H7 (cell line): ENCODE measurements at places on chromosomes 3 and 15. TPM values are rescaled to one million over a fixed set of nuclear protein-coding genes. Genes with fewer than 3 reads are reported as not detected.

The RPL29 gene
- 1,001 and 1,107 TPM in 2 replicates for total RNA-seq

The NR1D2 gene
- total RNA-seq: 9.5 and 13.3 TPM in 2 replicates

The ARGFX gene
- not detected in 2 replicates for total RNA-seq

DNA sequence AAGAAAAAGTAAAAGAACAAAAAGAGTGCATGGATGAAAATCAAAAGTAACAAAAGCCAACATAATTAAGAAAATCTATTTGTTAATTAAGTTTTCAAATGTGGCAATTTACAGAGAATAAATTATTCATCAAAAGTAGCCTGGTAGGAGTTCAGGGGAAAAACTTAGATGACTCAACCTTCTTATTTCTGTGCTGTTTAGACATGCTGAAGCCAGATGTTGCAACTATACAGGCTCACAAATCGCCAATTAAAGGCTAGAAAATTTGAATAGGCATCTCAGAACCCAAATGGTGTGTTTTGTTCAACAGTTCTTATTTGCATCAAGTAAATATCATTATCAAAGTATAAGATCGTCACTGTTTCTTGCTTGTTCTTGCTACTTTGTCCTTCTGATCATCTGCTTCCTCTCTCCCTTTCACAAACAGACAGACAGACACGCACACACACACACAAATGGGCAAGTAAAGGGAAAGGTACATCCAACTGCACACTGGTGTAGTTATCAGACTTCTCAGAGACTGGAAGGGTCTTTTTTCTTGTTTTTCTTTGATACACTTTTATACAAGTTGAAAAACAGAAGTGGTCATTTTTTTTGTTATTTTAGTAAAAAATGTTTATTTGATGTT, 572.2 kb downstream of the MECOM start:
- DNase-seq: no peak

- DNase-seq: peak; percentile 18
Measured at GRCh38 chr3:17233398-17233800, 348.6 kb downstream of the PLCL2 start.

The ABI3BP gene
- 0.03 TPM in 1 of 2 replicates, not detected in the other for total RNA-seq

- no peak for DNase-seq
Measured at GRCh38 chr15:65423976-65424679, 1.4 kb upstream of the IGDCC4 start.

The ROPN1B gene
- 0.41 TPM in 1 of 2 replicates, not detected in the other for total RNA-seq

The NCEH1 gene
- total RNA-seq: 2.7 and 3.9 TPM in 2 replicates

The IFT122 gene
- 15.0 and 22.0 TPM in 2 replicates for total RNA-seq

The TTLL13 gene
- total RNA-seq: 0.07 and 0.14 TPM in 2 replicates

The GHSR gene
- total RNA-seq: not detected in 2 replicates

The P2RY14 gene
- total RNA-seq: not detected in 2 replicates

The ZNF148 gene
- 9.7 and 14.3 TPM in 2 replicates for total RNA-seq

DNA sequence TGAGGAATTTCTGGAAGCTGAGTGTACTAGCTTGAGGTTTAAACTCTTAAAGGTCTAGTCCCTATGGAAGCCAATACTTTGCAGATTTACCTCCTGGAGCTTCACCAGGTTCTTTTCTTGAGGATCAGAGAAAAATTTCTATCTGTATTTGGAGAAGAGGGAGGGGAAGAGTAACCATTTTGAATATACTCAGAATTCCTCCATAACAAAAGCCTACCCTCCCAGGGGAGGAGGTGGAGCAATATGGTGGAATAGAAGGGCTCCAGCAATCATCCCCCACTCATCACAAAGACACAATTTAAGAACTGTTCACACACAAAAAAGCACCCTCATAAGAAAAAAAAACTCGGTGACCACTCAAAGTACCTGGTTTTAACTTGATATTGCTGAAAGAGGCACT, 36.0 kb upstream of the PEX5L start:
- peak; percentile 26 for DNase-seq

DNA sequence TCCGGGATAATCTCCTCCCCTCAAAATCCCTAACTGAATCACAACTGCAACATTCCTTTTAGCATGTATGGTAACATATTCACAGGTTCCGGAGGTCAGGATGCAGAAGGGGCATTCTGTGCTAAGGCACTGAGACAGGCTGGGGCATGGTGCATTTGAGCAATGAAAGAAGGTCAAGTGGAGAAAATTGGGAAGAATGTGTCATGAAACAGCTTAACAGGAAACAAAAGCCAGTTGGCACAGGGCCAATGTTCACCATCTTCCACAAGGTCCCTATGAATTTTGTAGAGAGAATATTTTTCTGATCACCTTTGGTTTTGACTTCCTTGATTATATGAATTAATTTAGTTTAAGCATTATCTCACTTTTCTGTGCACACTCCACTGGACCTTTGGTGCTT, 587.7 kb upstream of the NR2F2 start:
- DNase-seq: no peak

GRCh38 chr3:42123012-42123581, 31.9 kb downstream of the TRAK1 start:
- DNase-seq: no peak

DNA sequence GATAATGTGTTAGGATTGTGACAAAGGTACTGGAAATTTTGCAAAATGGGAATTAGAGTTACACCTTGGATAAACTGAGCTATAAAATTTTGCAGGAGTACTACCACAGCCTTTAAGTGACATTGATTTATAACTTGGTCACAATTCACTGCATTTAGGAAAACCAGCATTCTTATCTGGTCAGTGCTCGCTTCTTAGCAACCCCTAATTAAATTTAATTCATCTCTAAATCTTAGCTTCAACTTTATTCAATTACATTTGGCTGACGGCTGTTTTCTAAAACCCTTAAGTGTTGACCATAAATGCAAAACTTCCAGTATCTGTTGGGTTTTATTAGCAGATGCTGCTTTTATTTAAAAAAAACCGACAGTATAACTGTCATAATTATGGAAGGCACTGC, 31.3 kb downstream of the TFRC start:
- DNase-seq: no peak

- DNase-seq: no peak
Measured at GRCh38 chr3:67192466-67192865, 194.4 kb downstream of the KBTBD8 start.

DNA sequence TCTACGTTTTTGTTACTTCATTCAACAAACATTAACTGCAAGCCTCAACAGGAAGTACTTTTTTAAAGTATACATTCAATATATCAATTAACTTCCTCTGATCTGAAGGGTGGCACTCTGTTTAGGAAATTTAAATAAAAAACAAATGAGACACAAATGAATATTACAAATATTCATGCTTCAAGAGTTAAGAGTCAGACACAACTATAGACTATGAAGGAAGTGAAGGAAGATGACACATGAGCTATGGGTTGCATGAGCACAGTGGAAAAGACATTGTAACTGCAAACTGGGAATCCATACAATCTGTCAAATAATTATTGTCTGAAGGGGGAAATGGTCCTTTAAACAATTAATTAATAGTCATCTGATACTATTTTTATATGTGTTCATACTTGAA, 26.8 kb upstream of the ALCAM start:
- DNase-seq: no peak

DNA sequence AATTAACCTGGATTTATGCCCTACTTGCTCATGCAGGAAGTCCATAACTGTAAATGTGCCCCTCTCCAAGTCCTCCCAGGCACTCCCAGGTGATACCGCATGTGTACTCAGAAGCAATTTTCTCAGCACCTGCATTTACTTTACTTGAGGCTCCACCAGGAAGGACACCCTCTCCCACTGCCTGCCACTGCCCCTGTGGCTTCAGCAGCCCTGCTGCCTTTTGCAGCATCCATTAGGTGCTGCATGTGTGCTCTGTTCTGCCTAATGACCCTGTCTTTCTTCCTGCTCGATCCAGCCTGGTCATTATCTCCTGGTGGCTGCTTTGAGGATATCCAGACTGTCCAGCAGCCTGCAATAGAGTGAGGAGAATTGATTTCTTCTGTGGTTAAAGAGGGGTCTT, 107.6 kb upstream of the SEMA6D start:
- DNase-seq: no peak

- no peak for DNase-seq
Measured at GRCh38 chr3:105598042-105598796, 231.5 kb downstream of the ALCAM start.

The CCK gene
- total RNA-seq: 0.14 TPM in 1 of 2 replicates, not detected in the other

DNA sequence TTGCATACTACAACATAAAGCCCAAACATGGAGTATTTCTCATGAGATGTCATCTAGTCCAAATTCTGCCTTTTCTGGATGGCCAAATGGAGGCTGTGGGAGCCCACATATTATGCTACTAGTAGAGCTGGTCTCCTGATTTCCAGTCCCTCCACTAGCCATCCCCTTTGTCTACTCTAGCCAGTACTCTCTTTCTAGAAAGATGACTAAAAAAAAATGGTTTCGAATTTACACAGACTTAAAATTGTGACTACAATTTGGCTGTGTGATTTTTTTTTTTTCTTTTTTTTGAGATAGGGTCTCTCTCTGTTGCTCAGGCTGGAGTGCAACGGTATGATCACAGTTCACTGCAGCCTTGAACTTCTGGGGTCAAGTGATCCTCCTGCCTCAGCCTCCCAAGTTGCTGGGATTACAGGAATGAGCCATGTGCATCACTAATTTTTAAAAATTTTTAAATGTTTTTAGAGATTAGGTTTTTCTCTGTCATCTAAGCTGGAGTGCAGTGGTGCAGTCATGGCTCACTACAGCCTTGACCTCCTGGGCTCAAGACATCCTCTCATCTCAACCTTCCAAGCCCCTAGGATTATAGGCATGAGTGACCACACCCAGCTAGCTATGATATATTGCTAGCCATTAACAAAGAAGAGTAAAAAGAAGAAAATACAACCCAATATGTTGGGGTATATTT, 273.9 kb downstream of the ADAMTSL3 start:
- DNase-seq: no peak

The CHRNA7 gene
- 3.8 and 6.2 TPM in 2 replicates for total RNA-seq

DNA sequence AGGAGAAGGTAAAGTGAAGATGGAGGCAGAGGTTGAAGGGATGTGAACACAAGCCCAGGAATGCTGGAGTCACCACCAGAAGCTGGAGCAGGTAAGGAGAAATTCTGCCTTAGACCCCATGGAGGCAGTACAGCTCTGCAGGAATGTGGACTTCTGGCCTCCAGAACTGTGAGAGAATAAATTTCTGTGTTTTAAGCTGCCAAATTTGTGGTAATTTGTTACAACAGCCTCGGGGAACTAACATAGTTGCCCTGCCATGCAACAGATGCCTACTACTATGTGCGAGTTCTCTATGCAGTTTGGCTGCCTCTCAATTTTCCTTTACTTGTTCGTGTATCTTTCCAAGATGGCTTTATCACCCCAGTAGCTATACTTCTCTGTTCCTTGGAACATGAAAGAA, 394.1 kb downstream of the TUSC7 start:
- DNase-seq: no peak

The BRK1 gene
- total RNA-seq: 88.1 and 93.3 TPM in 2 replicates

- DNase-seq: no peak
Measured at GRCh38 chr3:12708584-12709192, 44.8 kb upstream of the RAF1 start.

The RPP25 gene
- total RNA-seq: 40.0 and 40.3 TPM in 2 replicates

DNA sequence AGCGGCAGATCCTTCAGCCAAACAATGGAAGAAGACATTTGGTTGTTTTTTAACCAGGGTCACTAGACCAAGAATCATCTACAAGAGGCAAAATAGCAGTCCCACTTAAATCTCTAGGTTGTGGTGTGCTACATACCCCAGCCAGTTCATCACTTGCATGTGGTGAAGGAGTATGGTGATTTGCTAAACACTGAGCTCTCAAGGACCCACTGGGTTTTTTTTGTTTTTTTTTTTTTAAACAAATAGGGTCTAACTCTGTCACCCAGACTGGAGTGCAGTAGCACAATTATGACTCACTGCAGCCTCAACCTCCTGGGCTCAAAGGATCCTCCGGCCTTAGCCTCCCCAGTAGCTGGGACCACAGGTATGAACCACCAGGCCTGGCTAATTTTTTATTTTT, 508.0 kb downstream of the FOXP1 start:
- DNase-seq: no peak

The HRG gene
- total RNA-seq: 0.14 TPM in 1 of 2 replicates, not detected in the other

DNA sequence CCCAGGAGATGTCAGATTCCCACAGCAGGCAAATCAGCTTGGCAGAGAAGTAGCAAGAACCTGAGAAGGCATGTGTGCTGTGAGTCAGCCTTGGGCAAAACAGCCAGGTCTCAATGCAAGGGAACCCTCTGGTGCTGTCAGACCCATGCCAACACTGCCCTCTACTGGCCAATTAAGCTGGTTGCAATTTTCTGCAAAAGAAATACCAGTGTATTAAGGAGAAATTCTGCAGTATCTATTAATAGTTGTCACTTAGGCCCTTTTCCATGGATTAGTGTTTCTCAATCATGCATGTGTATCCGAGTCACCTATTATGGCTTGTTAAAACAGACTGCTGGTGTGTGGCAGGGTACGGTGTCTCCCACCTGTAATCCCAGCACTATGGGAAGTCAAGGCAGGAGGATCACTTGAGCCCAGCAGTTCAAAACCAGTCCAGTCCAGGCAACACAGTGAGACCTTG, 26.2 kb downstream of the MAP4 start:
- peak; percentile 74 for DNase-seq

DNA sequence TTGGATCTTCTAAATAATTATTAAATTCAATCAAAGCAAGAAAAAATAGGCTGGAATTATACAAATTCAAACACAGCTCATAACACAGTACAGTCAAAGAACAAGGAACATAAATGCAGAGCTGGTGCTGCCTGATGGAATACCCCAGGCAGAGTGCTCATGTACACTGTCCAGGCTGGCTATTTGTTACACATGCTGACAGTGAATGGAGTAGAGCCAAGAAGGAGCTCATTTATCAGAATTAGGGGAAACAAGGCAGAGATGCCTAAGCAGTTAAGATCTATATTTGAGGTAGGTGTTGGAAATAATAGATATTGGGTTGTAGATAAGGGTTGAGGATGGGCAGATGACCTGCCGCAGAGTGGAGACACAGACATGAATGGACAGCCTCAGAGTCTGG, 788.2 kb upstream of the ARPP21 start:
- no peak for DNase-seq

The SLC30A4 gene
- total RNA-seq: 0.04 and 0.10 TPM in 2 replicates

- no peak for DNase-seq
Measured at GRCh38 chr3:151117047-151117446, 31.6 kb downstream of the MED12L start.

GRCh38 chr3:194142156-194142910, 6.4 kb downstream of the HES1 start:
- DNase-seq: no peak

DNA sequence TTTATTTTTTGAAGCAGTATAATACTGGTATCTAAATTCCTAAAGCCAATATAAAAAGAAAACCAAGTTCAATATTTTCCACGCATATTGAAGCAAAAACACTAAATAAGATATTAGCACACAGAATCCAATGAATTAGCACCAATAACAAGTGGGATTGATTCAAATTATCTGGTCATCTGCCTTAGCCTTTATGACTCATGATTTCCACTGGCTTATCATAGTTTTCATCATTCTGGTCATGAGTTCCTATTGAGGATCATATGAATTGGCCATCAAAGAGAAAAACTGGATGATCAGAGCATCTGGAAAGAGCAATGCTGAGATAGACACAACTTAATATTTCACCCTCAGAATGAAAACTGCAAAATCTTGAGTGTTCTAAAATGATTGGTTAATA, 809.9 kb downstream of the MCTP2 start:
- DNase-seq: no peak
